Progenitor cell of endocrine pancreas (in vitro differentiated cells): ENCODE measurements at places on chromosomes 16 and 17. TPM values are rescaled to one million over a fixed set of nuclear protein-coding genes. Genes with fewer than 3 reads are reported as not detected.

GRCh38 chr16:66660422-66661209 lies 35.9 kb downstream of the CMTM4 start:
- DNase-seq: no peak
- H3K27ac ChIP-seq: peak overlapping the region; percentile 30
- H3K36me3 ChIP-seq: no peaks in the 10 kb centered on the region
- peaks cover 19% of the 10 kb centered on the region for H3K4me1 ChIP-seq

GRCh38 chr16:85473909-85474620 lies 139.1 kb upstream of the GSE1 start:
- H3K4me3 ChIP-seq: no peak overlapping the region
- peaks cover 17% of the 10 kb centered on the region for H3K4me1 ChIP-seq
- H3K27ac ChIP-seq: no peak overlapping the region
- peaks cover 30% of the 10 kb centered on the region for H3K27me3 ChIP-seq
- DNase-seq: no peak
- H3K36me3 ChIP-seq: no peaks in the 10 kb centered on the region

- DNase-seq: no peak
- no peak overlapping the region for H3K4me3 ChIP-seq
- no peak overlapping the region for H3K27ac ChIP-seq
- H3K4me1 ChIP-seq: peaks cover 5% of the 10 kb centered on the region
- peaks cover 17% of the 10 kb centered on the region for H3K27me3 ChIP-seq
Observed at GRCh38 chr17:6138761-6139446, 68.7 kb downstream of the WSCD1 start.

LPCAT2 gene
- 3.2 and 5.1 TPM in 2 replicates for total RNA-seq

- no peaks in the 10 kb centered on the region for H3K27me3 ChIP-seq
- H3K4me1 ChIP-seq: no peaks in the 10 kb centered on the region
- DNase-seq: no peak
- H3K36me3 ChIP-seq: peaks cover 45% of the 10 kb centered on the region
- H3K4me3 ChIP-seq: no peak overlapping the region
Observed at GRCh38 chr16:18832613-18833012, 31.3 kb upstream of the ARL6IP1 start.

TUBB3 gene
- 201 and 211 TPM in 2 replicates for total RNA-seq

- no peaks in the 10 kb centered on the region for H3K36me3 ChIP-seq
- H3K4me3 ChIP-seq: no peak overlapping the region
- H3K27ac ChIP-seq: no peak overlapping the region
- peaks cover under 1% of the 10 kb centered on the region for H3K4me1 ChIP-seq
- H3K27me3 ChIP-seq: peaks cover 18% of the 10 kb centered on the region
- DNase-seq: no peak
Observed at GRCh38 chr16:50473356-50473945, 74.7 kb upstream of the NKD1 start.

DNA sequence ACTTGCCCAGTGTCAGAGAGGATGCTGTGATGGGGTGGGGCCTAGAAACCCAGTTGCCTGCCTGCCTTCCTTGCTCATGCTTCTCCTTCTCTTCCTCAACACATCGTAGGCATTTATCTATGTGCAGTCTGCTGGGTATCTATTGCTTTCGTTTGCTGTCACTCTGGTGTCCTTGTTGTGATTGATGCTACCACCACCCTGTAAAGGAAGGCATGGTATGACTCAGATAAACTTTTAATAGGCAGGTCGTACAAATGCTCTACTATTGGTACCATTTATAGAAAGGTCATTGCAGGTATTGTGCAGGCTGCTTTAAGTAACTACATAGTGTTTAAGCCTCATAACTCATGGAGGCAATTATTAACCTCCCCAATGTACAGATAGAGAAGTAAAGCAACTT lies 368.9 kb downstream of the UTP18 start:
- H3K27me3 ChIP-seq: no peaks in the 10 kb centered on the region
- H3K36me3 ChIP-seq: peaks cover 4% of the 10 kb centered on the region
- no peak overlapping the region for H3K4me3 ChIP-seq
- DNase-seq: no peak

ZNF174 gene
- 13.5 and 13.6 TPM in 2 replicates for total RNA-seq

- no peak overlapping the region for H3K4me3 ChIP-seq
- H3K27ac ChIP-seq: no peak overlapping the region
- H3K4me1 ChIP-seq: peaks cover 9% of the 10 kb centered on the region
- peaks cover 39% of the 10 kb centered on the region for H3K36me3 ChIP-seq
- no peak for DNase-seq
- no peaks in the 10 kb centered on the region for H3K27me3 ChIP-seq
Observed at GRCh38 chr16:19861133-19861532, 23.5 kb downstream of the GPRC5B start.

DNA sequence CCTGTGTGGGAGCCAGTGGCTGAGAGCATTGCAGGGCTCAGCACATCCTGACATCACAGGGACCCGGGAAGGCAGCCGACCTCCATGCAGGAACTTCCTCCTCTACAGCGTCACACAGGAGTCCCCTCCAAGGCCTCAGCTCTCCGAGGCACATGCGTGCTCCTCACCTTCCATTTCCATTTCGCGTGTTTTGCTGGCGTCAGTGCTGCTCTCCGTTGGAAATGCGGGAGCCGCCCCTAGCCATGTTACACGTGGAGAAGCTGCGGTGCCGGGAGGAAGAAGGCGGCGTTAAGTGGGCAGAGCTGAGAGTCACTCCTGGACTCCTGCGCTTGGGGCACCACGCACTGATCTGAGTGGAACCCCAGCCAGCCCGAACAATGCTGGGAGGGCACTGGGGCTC lies 25.2 kb upstream of the CRISPLD2 start:
- no peaks in the 10 kb centered on the region for H3K27me3 ChIP-seq
- no peak overlapping the region for H3K27ac ChIP-seq
- no peaks in the 10 kb centered on the region for H3K4me1 ChIP-seq
- no peaks in the 10 kb centered on the region for H3K36me3 ChIP-seq
- no peak overlapping the region for H3K4me3 ChIP-seq

SEBOX gene
- total RNA-seq: not detected in 2 replicates

TMC8 gene
- 0.12 and 0.58 TPM in 2 replicates for total RNA-seq

- no peaks in the 10 kb centered on the region for H3K36me3 ChIP-seq
- no peaks in the 10 kb centered on the region for H3K27me3 ChIP-seq
- no peak overlapping the region for H3K4me3 ChIP-seq
- no peaks in the 10 kb centered on the region for H3K4me1 ChIP-seq
- no peak overlapping the region for H3K27ac ChIP-seq
- DNase-seq: no peak
Observed at GRCh38 chr17:55456307-55457240, 34.9 kb upstream of the MMD start.

DNA sequence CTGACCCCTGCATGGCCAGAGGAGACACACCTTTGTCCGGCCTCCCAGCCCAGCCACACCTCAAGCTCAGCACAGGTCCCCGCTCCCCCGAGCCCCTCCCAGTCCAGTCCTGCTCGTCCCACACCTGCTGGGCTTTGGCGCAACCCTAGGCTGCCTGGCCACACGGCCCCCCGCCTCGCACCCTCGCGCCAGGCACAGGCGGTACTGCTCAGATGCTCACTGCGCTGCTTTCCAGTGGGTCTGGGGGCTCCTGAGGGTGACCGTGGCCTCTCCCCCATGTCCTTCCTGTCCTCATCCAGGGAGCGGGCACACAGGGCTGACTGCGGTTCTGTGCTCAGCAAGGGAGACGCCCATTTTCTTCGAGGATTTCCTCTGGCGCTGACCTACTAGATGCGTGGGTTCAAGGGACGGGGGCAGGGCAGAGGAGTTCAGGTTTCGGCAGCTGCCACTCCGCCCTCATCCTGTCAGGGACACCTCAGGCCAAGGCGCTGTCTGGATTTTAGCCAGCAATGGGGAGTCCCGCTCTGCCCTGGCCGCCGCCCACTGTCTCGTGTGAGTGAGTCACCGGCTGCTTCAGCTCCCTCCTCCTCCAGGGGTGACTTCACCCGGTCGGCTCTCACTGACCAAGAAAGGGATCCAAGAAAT lies 118.0 kb upstream of the ZNF469 start:
- H3K36me3 ChIP-seq: no peaks in the 10 kb centered on the region
- H3K27me3 ChIP-seq: peaks cover 20% of the 10 kb centered on the region
- H3K4me1 ChIP-seq: peaks cover 7% of the 10 kb centered on the region
- no peak overlapping the region for H3K27ac ChIP-seq
- no peak for DNase-seq
- no peak overlapping the region for H3K4me3 ChIP-seq

PKMYT1 gene
- 33.7 and 36.5 TPM in 2 replicates for total RNA-seq

- peaks cover 5% of the 10 kb centered on the region for H3K4me1 ChIP-seq
- DNase-seq: no peak
- peaks cover 4% of the 10 kb centered on the region for H3K36me3 ChIP-seq
- H3K4me3 ChIP-seq: peak overlapping the region; percentile 94
- no peak overlapping the region for H3K27ac ChIP-seq
Observed at GRCh38 chr17:68249354-68249765, 1.5 kb downstream of the AMZ2 start.

DNA sequence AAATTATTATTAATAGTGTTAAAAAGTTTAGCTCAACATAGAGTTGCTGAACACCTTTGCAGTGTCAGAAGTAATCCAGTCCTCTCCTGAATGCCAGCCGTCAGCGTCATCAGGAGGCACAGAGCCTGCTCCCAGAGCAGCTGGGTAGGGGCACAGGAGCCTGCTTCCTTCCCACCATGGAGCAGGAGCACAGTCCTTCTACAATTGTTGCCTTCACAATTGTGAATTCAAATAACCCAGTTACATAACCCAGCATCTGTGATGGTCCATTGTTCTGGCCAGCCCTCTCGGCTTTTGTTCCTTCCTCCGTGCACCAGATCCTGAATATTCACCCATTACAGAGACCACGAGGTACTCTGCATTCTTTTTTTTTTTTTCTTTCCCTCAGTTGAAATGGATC lies 393.9 kb upstream of the MAF start:
- H3K4me3 ChIP-seq: no peak overlapping the region
- no peaks in the 10 kb centered on the region for H3K27me3 ChIP-seq
- no peak overlapping the region for H3K27ac ChIP-seq
- H3K36me3 ChIP-seq: no peaks in the 10 kb centered on the region

GRCh38 chr17:78849026-78849425 lies 8.4 kb upstream of the USP36 start:
- no peaks in the 10 kb centered on the region for H3K4me1 ChIP-seq
- H3K27me3 ChIP-seq: no peaks in the 10 kb centered on the region
- DNase-seq: no peak

SULT1A1 gene
- total RNA-seq: 19.8 and 20.9 TPM in 2 replicates

GRCh38 chr17:19642373-19642893 lies 6.1 kb upstream of the ALDH3A2 start:
- peaks cover 2% of the 10 kb centered on the region for H3K27me3 ChIP-seq
- no peak overlapping the region for H3K4me3 ChIP-seq
- no peak for DNase-seq
- peaks cover 34% of the 10 kb centered on the region for H3K4me1 ChIP-seq
- H3K27ac ChIP-seq: peak overlapping the region; percentile 14

DNA sequence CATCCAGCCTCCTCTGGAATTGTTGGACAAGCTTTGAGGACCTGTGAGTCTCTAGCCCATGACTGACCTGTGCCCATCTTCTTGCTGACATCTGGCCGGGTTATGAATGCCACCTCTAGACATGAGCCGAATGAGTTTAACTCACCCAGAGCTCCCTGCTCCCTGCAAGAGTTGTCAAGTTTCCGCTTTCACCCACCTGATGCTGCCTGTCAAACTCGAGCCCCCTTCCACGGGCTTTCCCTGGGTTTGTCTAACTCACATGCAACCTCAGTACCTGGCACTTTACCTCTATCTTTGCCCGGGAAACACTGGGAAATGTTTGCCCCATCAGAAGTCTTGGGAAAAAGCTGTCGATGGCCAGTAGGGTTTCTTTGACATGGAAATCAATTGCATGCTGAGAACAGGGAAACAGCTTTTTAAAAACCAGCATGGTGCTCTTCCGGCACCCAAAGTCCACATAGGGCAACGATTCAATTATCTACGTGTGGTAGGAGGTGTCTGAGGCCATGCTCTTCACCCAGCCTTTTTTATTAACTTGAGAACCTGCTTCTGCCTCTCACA lies 33.8 kb upstream of the DNAH17 start:
- H3K4me3 ChIP-seq: no peak overlapping the region
- no peaks in the 10 kb centered on the region for H3K36me3 ChIP-seq
- peaks cover 18% of the 10 kb centered on the region for H3K27me3 ChIP-seq
- no peak overlapping the region for H3K27ac ChIP-seq
- peaks cover 2% of the 10 kb centered on the region for H3K4me1 ChIP-seq

DNA sequence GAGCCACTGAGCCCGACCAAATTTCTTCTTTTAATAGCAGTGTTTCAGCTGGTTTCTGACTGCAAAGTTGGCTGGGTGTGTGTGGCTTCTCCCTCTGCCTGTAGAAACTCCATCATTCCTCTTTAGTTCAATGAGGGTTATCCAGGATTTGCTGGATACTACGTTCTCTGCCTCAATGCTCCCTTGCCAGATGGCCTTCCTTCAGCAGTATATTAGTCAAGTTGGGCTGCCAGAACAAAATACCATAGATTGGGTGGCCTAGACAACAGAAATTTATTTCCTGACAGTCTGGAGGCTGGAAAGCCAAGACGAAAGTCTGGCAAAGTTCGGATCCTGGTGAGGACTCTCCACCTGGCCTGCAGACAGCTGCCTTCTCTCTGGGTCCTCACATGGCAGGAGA lies 103.7 kb downstream of the NOG start:
- DNase-seq: no peak
- H3K36me3 ChIP-seq: no peaks in the 10 kb centered on the region
- no peak overlapping the region for H3K27ac ChIP-seq
- H3K4me3 ChIP-seq: no peak overlapping the region
- peaks cover 40% of the 10 kb centered on the region for H3K27me3 ChIP-seq

CYB5D1 gene
- total RNA-seq: 16.3 and 18.2 TPM in 2 replicates

GRCh38 chr16:46891910-46892309 lies 7.7 kb downstream of the GPT2 start:
- no peaks in the 10 kb centered on the region for H3K27me3 ChIP-seq
- H3K27ac ChIP-seq: no peak overlapping the region
- no peak for DNase-seq

DNA sequence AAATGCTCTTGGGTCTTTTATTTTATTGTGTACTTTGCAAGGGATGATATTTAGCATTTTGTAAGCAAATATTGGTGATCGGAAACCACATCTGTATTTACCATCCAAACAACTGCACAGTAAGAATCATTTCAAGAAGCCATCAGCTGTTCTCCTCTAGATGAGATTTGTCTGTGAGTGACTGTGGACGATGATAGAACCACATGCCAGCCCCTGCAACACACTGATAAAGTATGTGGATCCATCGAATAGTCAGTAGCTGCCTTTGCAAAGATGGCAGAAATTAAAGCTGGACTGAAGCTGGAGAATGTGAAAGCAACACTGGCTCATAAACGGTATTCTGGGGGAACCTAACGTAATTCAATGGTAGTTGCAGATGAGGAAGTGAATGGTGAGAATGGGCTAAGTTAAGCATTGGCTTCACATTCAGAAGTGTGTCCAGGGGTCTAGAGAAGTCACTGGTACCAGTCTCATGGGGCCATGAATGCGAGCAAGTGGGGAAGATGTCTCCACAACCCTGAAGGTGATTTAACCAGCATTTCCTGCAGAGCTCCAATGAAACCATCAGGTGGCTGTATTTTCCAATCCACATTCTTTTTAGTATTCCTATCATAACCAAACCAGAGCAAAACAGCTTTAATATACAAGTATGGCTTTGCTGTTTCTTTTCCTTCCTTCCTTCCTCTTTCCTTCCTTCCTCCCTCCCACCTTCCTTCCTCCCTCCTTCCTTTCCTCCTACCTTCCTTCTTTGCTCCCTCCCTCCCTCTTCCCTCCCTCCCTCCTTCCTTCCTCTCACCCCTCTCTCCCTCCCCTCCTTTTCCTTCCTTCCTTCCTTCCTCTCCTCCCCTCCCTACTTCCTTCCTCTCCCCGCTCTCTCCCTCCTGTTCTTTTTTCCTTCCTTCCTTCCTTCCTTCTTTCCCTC lies 169.4 kb downstream of the ABCA8 start:
- H3K4me3 ChIP-seq: no peak overlapping the region
- peaks cover 2% of the 10 kb centered on the region for H3K36me3 ChIP-seq
- H3K27ac ChIP-seq: no peak overlapping the region
- no peaks in the 10 kb centered on the region for H3K4me1 ChIP-seq
- no peak for DNase-seq

GRCh38 chr16:88548985-88549384 lies 21.2 kb upstream of the ZC3H18 start:
- no peak for DNase-seq
- no peak overlapping the region for H3K4me3 ChIP-seq
- peaks cover 55% of the 10 kb centered on the region for H3K27me3 ChIP-seq
- no peaks in the 10 kb centered on the region for H3K36me3 ChIP-seq
- H3K27ac ChIP-seq: no peak overlapping the region
